Fibroblast of skin of scalp (primary cell): ENCODE measurements at places on chromosomes 7 and 10.

- peak; percentile 92 for DNase-seq
Measured at GRCh38 chr7:131244259-131244852, 83.3 kb upstream of the MKLN1 start.

DNA sequence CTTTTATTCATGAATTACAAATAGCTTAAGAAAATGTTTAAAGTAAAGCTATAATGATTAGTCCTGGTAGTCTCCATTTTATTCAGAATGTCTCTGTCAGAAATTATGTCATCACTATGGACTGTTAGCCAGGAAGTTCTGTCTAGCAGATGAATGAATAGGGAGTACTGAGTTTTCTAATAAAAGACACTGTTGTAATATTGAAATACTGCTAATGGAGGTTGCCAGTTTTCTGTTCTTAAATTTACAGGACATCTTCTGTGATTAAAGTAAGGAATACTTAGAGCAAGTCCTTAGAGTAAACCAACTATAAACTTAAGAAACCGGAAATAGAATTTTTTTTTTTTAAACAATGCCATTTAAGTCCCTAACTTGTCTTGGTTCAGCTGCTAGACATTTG is 309.8 kb downstream of the ADK start:
- peak; percentile 7 for DNase-seq

DNA sequence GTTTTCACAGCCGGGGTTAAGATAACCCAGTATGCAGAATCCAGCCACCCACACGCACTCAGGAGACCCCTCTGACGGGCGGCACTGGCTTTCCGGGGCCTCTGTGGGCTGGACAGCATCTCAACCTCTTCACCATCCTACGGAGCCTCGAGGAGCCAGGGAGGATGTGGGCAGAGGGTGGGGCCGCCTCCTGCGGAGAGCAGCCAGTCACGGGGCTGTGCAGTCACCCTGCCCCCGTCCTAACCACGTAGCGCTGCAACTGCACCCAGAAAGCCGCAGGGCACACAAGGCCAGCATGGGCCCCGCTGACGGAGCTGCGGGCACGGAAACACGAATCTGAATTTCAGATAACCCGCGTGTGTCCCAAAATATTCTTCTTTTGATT is 270.3 kb downstream of the ELFN1 start:
- peak; percentile 74 for DNase-seq

DNA sequence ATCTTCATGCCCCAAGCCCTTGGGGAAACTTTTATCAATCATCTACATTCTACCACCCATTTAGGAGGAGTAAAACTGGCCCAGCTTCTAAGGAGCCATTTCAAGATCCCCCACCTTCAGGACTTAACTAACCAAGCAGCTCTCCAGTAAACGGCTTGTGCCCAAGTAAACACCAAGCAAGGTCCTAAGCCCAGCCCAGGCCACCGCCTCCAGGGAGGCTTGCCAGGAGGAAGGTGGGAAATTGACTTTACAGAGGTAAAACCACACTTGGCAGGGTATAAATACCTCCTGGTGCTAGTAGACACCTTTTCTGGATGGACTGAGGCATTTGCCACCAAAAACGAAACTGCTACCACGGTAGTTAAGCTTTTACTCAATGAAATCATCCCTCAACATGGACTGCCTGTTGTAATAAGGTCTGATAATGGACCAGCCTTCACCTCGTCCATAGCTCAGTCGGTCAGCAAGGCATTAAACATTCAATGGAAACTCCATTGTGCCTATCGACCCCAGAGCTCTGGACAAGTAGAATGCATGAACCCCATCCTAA is 5.6 kb downstream of the AKR1B15 start:
- DNase-seq = no peak

GRCh38 chr10:59373071-59373470 is 10.7 kb upstream of the FAM13C start:
- peak; percentile 12 for DNase-seq

DNA sequence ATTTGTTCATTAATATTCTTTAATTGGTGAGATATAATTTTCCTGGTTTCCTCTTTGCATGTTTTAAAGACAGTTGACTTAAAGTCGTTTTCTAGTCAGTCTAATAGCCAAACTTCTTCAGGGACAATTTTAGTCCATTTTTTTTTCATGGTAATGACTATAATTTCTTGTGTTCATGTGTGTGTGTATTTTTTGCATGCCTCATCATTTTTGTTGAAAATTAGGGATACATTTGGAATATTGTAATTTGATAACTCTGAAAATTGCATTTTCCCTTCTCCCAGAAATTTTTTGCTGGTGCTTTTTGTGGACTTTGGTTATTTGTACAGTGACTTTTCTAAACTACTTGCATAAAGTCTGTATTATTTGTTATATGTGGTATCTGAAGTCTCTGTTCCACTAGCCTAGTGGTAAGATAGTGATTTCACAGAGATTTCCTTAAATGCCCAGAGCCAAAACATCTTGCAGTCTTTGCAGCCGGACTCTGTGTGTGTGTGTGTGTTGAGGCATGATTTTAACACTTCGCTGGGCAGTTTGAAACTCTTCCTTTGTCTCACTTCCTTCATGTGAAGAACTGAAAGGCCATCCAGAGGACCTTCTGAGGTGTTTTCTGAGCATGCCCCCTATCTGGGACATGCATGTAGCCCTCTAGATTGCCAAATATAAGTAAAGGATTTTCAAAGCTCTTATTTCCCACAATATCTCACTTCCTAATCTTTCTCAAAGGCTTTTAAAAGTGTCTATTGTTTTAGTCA is 40.9 kb upstream of the ZNF365 start:
- DNase-seq = no peak

DNA sequence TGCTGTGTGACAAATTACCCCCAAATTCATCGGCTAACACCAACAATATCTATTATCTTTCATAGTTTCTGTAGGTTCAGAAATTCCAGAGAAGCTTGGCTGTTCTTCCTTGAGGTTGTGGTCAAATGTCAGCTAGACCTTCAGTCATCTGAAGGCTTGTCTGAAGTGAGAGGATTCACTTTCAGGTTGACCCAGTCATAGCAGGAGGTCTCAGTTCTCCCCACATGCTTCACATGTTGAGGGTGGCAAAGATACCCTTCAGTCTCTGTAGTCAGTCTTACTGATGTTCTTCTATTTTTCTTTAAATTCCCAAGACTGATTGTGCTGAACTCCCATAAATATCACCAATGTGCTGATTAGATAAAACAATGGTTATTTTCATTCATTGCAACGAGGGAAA is 1692.0 kb downstream of the REEP3 start:
- no peak for DNase-seq

GRCh38 chr7:13826752-13827151 is 162.7 kb downstream of the ETV1 start:
- DNase-seq = no peak

- peak; percentile 20 for DNase-seq
Measured at GRCh38 chr10:104435822-104436221, 82.2 kb downstream of the CFAP58 start.

GRCh38 chr10:35690534-35690933 is 48.4 kb upstream of the FZD8 start:
- DNase-seq = no peak

- DNase-seq = no peak
Measured at GRCh38 chr7:128094686-128095085, 63.4 kb upstream of the LRRC4 start.

DNA sequence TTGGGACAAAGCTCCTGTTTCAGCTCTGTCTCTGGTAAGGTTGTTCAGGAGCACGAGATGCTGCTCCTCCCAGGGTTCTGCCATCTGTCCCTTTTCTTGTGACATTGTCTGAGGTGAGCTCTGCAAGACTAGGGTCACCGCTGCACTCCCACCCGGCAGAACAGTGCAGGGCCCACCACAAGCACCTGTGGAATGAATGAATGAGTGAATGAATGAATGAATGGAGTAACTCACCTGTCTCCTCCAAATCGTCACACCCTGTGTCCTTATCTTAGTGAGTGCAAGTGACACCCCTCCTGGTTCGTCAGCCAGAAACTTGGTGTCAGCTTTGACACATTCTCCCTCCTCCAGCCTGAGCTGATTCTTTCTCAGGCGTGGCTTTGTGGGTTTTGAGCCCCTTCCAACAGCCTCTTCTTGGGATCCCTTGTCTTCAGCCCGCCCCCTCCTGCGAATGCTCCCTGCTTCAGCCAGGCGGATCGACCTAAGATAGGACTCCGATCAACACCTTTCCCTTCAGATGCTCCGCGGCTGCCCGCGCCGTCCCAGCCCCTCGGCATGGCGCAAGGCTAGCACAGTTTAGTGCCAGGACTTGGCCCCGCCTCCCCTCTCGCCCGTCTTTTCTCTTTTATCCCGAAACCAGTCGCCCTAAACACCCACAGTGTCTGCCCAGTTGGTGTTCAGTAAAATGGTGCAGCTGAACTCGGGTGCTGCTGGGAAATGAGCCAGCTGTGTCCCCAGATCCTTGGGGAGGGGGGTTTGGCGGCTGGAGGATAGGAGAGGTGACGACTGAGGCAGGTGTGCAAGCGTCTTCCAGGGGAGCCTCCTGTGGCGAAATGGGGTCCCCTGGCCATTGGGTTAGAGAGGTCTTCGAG is 89.3 kb downstream of the BEND7 start:
- DNase-seq = no peak

DNA sequence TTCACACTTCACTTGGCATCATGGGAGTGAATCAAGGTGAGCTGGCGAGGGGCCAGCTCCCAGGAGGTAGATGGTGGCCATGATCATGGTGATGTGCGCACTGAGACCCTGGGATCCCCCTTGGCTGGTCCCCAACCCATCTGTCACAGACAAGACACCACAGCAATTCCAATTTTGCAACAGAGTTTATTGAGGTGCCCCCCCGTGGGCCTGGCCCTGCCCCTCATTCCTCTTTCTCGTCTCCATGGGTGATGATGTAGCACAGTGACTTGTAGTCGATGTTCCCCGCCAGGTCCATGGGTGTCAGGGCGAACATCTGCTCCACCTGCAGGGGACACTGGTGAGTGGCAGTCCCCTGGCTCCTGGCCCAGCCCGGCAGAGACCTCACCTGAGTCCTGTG is 2.4 kb downstream of the MYL7 start:
- no peak for DNase-seq

- no peak for DNase-seq
Measured at GRCh38 chr10:110394898-110395297, 90.2 kb upstream of the SMNDC1 start.
